ENCODE measurements at places on chromosomes 7 and 10.

GRCh38 chr7:150831851-150832250 is 20.5 kb upstream of the AOC1 start:
- no peak for DNase-seq

DNA sequence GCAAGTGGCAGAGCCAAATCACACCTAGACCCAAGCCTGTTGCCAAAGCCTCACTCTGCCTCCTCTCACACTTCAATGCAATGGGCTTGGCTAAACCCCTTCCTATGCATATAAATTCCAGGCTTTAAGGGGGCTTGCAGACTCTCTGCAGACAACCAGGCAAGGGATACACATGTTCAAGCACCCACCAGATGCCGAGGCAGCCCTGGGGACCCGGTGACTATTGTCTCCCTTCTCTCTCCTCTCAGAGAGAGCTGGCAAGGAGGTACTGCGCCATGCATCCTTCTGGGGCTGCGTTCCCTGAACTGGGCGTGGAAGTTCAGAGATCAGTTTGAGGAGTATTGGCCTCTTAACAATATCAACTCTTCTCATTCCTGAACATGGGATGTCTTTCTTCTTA is 131.2 kb downstream of the ARHGAP22 start:
- no peak for DNase-seq

DNA sequence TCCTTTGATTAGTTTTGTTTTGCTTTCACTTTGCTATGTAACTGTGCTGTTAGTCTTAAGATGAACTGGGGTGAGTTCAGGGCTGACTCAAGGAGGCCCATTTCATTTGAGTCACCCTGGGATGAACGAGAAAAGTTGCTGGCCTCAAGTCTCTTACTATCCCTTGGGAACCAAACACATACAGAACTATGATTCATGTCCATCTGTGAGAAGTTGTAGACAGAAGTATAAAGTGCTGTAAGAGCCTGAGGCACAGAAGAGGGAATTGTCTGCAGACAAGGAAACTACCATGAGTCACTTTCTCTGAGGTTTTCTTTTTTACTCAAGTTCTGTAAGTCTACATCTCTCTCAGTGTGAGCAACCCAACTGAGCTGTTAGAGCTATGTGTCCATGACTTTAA is 179.8 kb upstream of the CSTF2T start:
- peak; percentile 99 for DNase-seq

DNA sequence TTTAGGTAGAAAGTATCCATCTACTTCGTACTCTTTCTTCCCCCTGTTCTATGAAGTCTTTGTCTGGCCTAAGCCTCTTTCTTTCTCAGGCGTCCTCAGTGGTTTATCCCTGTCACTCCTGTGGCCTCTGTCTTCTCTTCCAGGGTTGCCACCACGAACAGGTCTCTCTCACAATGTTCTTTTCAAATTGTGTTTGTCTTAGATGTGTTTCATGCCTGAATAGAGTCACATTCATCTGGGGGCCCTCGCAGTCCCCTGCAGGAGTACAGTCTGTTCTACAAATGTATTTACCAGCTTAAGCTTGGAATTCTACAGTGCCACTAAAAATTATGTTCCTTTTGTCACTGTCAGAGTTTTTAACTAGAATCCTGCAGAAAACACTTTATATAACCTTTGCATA is 680.4 kb upstream of the FOXK1 start:
- DNase-seq, result no peak

- no peak for DNase-seq
Observed at GRCh38 chr7:80224415-80224814, 89.8 kb downstream of the GNAI1 start.

GRCh38 chr10:5550250-5550545 is 25.4 kb downstream of the CALML3 start:
- DNase-seq, result no peak

DNA sequence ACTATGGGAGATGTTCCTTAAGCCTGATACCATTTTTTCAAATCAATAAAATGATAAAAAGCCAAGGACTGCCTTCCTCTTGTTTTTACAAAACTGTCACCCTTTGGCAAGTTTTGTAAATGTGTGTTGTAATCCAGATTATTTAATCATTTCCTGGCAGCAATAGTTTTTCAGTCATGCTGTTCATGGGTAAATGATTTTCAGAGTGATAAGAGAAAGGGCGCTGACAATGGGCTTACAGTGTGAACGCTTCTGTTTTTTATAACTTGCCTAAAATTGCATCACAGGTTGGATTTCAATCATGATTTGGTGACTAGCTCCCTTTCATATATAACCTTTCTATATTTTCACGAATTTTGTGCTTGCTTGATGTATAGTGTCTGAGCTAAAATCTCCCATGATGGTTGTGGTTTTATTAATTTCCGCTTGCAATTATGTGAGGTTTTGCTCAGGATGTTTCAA is 19.0 kb upstream of the DMBT1 start:
- no peak for DNase-seq

- no peak for DNase-seq
Observed at GRCh38 chr7:154792436-154793055, 210.4 kb downstream of the PAXIP1 start.

DNA sequence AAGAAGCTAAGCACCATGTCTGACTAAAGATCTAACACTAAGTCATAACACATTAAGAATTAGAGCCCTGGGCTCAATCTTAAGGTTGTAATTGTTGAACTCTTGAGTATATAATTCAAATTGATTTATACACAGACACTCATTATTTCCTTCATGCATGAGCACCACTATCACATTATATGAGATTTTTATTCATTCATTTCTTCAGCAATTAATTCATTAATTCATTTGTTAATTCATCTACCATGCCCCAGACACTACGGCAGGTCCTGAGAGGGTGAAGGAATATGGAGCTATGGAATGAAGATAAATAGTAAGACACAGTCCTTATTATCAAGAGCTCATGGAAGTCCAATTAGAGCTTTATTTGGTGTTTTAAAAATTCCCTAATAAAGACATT is 41.9 kb downstream of the ETV1 start:
- DNase-seq, result no peak

DNA sequence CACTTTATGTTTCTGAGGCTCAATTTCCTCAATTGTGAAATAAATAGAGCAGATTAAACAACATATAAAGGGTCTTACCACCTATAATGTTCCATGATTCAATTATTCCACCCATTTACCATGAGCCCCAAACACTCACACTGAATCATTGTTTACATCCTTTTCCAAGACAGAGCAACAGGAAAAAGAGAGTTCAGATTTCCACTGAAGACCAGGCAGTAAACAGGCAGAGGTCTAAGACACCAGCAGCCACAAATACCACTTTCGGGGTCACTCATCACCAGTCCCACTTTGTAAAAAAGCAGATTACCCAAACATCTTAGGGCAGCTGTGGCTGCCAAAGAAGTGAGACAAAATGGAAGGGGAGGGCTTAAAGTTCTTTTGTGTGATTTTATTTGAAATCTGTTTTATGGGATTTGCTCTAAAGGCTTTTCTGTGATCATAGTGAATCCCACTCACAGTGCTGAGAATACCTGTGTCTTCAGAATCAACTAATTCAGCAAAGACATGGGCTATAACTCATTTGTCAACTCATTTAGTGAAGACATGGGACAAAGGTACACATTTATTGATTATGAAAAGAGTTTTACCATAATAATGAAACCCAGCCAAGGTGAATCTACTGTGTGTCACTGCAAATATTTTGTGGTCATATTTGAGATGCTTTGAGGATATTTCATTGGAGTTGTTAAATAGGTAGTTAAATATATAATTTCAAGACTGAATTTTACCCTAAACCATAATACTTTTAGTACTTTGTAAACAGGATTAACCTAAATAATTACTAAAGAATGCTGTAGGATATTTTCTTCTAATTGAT is 24.8 kb upstream of the DLD start:
- peak; percentile 21 for DNase-seq

DNA sequence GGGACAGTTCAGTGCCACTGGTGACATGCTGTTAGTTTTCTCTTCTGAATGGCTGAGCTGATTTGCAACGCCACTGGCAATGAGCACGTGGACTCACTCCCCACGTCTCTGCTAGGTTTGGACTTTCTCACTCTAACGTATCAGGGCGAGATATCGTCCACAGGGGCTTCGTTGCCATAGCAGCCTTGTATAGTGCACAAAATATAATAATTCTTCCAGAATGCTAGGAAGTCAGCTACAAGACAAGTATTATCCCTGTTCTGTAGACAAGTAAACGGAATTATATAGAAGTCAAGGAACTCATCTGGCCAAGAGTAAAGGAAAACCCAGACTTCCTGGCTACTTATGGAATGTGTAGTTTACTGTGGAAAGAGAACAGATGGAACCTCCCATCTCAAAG is 226.8 kb downstream of the ARHGAP21 start:
- no peak for DNase-seq

DNA sequence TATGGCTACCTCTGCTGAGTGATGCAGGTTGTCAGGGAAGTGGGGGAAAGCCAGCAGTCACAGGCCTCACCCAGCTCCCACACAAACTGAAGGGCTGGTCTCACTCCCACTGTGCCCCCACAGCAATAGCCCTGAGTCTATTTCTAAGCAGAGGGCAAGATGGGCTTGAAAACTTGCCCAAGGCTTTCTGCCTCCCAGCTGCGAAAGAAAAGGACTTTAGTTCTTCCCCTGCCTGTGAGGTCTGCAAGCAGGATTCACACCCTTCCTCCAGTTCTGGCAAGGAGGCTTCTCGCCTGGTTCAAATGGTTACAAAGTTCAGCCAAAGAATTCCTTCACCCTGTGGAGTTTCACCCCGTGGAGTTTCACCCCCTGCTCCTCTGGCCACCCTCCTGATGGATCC is 63.3 kb upstream of the PRLHR start:
- no peak for DNase-seq

GRCh38 chr7:79298145-79298760 is 155.2 kb downstream of the MAGI2 start:
- peak; percentile 88 for DNase-seq

GRCh38 chr7:35734001-35734483 is 39.1 kb upstream of the HERPUD2 start:
- DNase-seq, result no peak

- peak; percentile 75 for DNase-seq
Observed at GRCh38 chr7:147013825-147014224, 897.2 kb downstream of the CNTNAP2 start.

GRCh38 chr7:137774793-137775201 is 72.0 kb downstream of the DGKI start:
- DNase-seq, result peak; percentile 53

DNA sequence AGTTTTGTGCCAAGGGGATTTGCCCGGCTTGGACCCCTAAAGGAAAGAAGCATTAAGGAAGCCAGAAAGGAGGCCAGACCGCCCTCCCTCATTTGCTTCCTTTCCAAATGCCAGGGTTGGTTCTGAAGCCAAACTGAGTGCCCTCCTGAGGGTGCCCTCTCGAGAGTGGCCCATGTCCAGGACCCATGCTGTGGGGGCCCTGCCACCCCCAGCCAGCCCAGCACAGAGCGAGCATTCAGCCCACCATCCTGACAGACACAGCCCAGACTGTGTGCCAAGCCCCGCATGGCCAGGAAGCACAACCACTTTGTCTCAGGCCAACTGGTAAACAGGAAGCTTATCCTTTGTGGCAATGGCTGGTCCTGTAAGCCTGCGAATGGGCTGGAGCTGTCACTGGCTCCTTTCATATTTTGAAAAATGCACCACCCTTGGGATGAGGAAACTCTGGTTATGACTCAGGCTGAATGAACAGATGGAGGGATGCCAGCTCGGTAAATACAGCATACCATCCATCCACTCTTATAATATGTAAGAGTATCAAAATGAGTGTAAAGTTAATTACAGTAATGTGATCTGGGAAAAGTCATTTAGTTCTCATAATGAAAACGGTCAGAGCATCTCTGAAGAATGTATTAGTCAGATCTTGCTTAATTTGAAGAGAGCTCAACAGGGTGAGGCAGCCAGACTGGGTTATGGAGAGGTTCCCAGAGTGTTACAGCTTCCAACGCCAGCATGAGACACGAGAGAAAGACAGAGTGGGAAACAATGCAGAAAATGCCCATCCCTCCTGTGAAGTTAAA is 65.0 kb downstream of the STK17A start:
- peak; percentile 98 for DNase-seq

DNA sequence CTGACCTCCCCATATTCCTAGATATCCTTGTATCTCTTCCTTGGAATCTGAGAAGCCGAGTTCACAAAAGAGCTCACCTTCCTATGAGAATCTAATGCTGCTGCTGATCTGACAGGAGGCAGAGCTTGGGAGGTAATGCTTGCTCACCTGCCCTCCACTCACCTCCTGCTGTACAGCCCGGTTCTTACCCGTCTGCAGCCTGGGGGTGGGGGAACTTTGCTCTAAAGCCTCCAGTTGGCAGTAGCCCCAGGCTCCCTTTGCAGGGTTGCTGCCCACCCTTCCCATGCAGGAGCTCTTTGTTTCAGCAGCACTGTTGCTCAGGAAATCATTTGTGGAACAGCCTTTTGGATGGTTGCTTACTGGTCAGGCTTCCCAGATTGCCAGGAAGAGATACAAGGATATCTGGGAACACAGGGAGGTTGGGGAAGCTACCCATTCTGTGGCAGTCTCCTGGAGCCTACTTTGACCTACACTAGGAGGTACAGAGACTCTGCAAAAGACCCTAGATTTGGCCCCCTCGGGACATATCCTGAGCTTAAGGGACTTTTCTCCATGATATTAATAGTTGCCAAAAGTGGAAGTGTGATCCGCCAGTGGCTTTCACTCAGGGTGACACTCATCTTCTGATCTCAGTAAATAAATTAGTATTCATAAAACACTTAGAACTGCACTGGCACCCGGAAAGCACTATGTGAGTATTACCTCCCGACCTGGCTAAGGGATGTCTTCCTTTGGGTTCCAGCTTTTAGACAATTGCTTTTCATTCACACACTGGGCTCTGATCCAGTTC is 363.7 kb upstream of the PODXL start:
- no peak for DNase-seq

DNA sequence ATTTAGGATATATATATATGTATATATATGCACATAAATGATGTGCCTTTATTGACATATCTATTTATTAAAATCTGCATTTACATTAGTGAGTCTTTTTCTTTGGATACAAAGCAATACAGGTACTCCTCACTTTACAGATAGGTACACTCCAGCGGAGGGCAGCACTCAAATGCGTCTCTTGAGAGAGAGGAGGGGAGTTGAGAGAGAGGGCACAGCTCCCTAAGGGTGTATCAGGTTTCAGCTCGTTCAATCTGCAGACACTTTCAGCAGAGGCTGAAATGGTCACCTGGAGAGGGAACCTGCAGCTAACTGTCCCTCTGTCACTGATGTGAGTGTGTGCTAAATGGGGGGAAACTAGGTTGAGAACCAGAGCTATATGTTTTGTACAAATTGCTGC is 21.5 kb downstream of the C10orf53 start:
- DNase-seq, result no peak

All from choroid plexus epithelial cell (primary cell).